Right ventricle myocardium inferior (tissue), 1 donor: ENCODE measurements at places on chromosomes 12 and 14. TPM values are rescaled to one million over a fixed set of nuclear protein-coding genes. Genes with fewer than 3 reads are reported as not detected.

Gene SPX
- total RNA-seq, result 12.4 TPM

Gene PPM1H
- total RNA-seq, result 8.3 TPM

Gene MSRB3
- total RNA-seq, result 148 TPM

Gene YBX3
- total RNA-seq, result 594 TPM

Gene HSPB8
- 572 TPM for total RNA-seq

- DNase-seq, result no peak
These were observed 51.9 kb upstream of the NUDT4 start for GRCh38 chr12:93325855-93326254.

DNA sequence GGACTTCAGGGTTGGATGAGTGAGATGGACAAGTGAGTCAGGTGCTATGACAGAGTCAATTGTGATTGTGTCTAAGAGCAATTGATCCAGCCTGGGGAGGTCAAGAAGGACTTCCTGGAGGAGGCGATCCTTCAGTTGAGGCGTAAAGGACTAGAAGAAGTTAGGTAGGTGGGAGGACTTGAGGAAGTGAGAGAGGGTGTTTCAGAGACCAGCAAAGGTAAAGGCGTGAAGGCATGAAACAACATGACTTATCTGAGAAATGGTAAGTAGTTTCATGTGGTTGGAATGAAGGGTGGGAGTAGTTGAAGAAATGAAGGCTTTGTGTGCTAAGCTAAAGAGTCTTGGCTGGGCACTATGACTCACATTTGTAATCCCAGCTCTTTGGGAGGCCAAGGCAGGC, 48.9 kb upstream of the PPP1CC start:
- no peak for DNase-seq

DNA sequence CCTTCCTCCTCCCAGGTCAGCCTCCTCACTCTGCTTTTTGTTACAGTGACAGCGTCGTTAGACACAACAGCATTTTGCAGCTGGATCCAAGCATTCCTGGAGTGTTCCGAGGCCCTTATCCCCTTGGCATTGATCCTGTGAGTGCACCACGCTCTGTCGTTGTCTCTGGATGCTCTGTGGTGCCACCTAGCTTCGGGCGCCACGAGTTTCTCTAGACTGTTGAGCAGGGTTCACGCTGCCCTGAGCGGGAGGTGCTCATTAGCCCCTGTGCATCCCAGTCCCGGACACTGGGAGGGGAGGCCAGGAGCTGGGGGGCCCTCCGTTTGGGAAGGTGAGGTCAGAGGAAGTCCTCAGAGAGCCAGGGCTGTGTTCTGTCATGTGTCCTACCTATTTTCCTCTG, 17.3 kb upstream of the DNAH10 start:
- no peak for DNase-seq

DNA sequence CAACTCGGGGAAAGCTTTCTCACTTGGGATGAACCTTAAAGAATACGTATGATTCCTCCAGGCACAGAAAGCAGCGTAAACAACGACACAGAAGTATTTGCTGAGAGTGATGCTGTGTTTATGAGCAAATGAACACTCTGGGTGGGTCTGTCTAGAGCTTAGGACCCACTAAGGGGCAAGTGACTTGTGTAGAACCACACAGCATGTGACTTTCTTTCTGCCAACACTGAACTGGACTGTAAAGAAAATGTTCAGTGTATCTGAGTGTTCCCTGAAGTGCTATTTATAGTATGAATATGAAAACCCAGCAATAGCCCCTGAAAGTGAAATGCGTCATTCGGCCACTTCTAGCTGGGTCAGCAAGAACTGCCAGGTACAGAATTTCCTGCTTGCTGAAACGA, 78.5 kb downstream of the ST8SIA1 start:
- DNase-seq, result no peak

GRCh38 chr14:52553002-52553670, 500 bp downstream of the GPR137C start:
- peak; percentile 81 for DNase-seq

- DNase-seq, result no peak
These were observed 116.6 kb downstream of the ETV6 start for GRCh38 chr12:11765817-11766794.
